ENCODE measurements at places on chromosomes 1 and 21. TPM values are rescaled to one million over a fixed set of nuclear protein-coding genes. Genes with fewer than 3 reads are reported as not detected.
A peak's percentile ranks its signal among the peaks of the same experiment; 100 is the strongest.

DNA sequence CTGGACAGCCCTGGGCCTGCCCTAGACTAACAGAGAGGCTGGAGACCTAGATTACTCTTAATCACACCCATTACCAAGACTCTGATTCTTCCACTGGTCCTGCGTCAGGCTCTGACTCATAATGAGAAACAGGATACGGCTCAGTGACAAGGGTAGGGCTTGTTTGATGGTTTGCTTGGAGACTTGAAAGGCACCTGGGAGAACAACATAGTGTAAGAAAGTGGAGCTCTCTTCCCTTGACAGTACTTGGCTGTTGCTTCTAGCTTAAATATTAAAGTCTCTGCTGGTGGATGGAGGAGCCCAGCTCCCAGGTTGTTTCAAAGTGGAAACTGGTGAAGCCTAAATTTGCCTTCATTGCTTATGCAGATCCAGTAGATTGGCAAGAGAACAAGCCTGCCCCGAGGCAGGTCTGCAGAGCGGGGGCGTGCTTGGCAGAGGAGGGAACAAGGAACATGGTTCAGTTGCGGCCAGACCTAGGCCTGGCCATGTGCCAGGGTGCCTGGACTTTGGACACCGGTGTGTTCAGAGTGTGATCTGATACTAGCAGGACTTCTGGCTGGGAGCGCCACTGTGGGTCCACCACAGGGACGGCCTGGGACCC is 480.6 kb downstream of the CAMTA1 start:
- no peak for DNase-seq

GRCh38 chr1:29970747-29971325 is 734.5 kb downstream of the PTPRU start:
- DNase-seq: peak; percentile 30

PROX1 gene
- total RNA-seq: 1.5 TPM

AMPD1 gene
- total RNA-seq: not detected

- no peak for DNase-seq
Measured at GRCh38 chr1:39631361-39632322, 7.8 kb downstream of the HEYL start.

Measured in H1 (cell line).